CD4-positive, alpha-beta T cell (primary cell): ENCODE measurements at places on chromosomes 1 and 21. TPM values are rescaled to one million over a fixed set of nuclear protein-coding genes. Genes with fewer than 3 reads are reported as not detected.

DNA sequence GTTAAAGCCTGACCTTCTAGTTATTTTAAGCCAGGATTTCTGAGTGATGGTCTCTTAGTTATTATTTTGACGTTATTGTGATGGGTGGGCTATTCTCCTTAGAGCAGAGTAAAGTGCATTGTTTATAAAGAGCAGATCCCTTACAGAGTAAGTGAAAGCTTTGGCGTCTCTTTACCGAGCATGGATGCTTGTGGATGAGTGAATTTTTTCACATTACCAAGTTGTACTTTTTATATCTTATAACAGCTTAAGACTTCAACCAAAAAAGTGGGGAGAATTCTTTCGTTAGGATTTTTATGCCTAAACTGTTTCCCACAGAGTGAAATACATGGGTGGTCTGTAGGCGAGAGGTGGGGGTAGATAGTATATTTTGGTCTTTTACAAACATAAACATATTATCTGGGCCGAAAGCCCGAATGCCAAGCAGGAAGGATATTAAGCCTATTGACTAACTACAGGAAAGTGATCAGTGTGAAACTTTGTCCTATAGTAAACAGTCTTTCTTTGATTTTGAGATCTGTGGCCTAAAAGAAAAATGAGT, 279.1 kb upstream of the C1orf105 start:
- no peak for DNase-seq

- no peak for DNase-seq
Observed at GRCh38 chr1:217230412-217230811, 400.5 kb downstream of the GPATCH2 start.

TMEM52 gene
- total RNA-seq = 1.9 TPM

DNA sequence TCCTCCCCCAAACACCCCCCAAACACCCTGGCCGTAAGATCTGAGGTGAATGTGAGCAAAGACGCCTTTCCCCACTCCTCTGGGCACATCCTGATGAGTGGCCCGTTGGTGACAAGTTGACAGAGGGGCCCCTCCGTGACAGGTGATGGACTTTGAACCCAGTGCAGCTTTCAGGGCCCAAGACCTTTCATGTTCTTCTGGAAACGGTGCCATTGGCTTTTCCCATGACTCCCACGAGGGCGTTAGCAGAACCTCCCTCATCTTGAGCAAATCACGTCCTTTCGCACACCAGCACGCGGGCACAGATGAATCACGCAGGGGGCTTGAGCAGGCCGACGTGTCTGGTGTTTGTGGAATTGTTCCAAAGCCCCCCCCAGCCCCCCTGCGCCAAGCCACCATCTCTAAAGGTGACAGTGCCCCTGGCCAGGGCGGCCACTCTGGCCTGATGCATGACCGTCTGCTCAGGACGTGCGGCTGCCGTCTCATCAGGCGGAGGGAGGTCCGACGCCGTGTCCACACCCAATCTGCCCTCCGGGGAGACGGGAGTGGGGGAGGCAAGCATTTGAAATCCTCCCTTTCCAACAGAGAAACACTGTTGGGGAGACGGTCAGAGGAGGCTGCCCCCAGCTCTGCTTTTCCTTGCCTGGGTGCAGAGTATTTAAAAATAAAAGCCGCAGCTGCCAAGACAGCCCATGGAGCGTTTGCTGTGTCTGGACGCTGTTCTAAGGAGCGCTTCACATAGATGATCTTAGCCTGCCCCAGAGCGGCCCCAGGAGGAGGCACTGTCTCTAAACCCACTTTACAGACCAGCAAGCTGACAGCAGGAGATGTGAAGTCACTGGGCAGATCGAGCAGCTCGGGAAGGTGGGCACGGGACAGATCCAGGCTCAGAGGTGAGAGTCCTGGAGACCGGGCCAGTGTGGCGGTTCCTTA, 98.3 kb upstream of the ARHGEF16 start:
- DNase-seq = no peak

GBP5 gene
- 51.4 TPM for total RNA-seq

DNA sequence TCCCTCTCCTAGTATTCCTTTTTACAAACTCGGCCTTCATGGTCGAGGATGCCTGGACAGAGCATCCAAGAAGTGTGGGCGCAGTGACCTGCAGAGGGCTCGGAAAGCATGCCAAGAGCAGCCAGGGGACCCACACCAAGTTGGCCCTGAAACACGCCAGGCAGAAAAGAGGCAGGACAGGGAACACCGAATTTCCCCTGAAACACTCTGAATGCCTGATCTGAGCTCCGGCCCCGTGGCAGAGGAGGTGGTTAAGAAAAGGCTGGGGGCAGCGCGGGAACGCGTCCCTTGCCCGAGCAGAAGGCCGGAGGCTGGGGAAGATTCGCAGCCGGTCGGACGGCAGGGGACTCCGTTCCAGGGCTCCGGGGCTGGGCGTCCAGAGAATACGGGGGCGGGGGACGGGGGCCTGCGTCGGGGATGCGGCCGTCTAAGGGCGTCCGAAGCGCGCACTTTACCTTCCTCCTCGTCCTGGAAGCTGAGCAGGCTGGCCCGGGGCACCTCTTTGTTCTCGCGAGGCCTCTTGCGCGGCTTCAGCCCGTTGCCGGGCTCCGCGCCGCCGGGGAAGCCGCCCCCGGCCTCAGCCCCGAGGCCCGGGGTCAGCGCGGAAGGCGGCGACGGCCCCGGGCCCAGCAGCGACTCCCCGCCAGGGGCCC, 558 bp downstream of the PAXBP1 start:
- DNase-seq = peak; percentile 30

FCAMR gene
- not detected for total RNA-seq

- no peak for DNase-seq
Observed at GRCh38 chr1:67723620-67724019, 38.6 kb downstream of the GADD45A start.

RAB25 gene
- 0.58 TPM for total RNA-seq

CA6 gene
- 0.20 TPM for total RNA-seq

DNA sequence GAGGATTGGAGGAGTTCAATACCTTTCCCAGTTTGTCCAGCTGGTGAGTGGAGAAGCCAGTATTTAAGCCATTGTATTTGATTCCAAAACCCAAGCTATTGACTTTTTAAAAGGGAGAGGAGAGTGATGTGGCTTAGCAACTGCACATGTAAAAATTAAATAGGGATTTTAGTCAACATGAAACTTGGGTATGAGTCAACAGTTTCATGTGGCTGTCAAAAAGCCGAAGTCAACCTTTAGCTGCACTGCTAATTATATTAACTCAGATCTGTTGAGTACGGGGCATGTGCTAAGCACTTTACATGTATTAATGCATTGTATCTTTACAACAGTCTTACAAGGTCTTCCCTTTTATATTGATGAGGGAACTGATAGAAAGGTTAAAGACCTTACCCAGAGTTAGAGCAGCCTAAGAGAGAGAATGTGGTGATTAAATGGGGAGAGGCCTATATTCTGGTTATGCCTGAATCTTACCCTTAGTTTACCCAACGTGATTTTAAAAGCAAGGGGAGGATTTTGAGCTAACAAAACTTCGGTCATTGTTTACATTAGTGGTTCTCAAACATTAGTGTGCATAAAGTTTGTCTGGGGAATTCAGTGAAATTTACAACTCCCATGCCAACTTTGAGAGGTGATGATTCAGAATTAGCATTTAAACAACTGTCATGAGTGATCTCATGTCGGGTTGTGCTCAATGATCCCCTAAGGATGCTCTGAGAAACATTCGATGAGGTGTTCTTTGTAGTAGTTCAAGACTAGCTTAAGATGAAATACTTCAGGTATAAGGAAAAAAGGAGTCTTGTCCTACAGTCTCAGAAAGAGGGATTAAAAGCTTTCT, 6.9 kb upstream of the SLC35F3 start:
- no peak for DNase-seq

ARHGAP30 gene
- total RNA-seq = 76.6 TPM

DNA sequence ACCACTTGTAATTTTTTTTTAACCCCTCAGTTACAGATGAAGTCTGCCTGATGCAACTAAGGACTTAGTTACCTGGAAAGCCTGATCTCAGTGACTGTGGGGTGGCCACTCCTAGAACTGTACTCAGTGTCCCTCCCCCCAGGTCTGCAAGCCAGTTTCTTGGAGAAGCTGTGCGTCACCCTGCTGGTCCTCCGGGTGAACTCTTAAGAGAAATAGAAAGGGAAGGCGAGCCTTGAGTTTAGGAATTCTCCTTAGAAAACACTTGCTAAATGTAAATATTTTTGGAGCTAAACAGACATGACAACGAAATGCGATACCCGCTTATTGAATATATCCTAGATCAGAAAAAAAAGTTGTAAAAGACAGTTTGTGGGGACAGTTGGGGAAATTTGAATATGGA, 730 bp downstream of the SLC16A4 start:
- no peak for DNase-seq
